Stimulated activated CD8-positive, alpha-beta memory T cell treated with anti-CD3 and anti-CD28 coated beads, Interleukin-15, amount 100 ng/mL, for 24 hours (primary cell): ENCODE measurements at places on chromosomes 12 and 14.

DNA sequence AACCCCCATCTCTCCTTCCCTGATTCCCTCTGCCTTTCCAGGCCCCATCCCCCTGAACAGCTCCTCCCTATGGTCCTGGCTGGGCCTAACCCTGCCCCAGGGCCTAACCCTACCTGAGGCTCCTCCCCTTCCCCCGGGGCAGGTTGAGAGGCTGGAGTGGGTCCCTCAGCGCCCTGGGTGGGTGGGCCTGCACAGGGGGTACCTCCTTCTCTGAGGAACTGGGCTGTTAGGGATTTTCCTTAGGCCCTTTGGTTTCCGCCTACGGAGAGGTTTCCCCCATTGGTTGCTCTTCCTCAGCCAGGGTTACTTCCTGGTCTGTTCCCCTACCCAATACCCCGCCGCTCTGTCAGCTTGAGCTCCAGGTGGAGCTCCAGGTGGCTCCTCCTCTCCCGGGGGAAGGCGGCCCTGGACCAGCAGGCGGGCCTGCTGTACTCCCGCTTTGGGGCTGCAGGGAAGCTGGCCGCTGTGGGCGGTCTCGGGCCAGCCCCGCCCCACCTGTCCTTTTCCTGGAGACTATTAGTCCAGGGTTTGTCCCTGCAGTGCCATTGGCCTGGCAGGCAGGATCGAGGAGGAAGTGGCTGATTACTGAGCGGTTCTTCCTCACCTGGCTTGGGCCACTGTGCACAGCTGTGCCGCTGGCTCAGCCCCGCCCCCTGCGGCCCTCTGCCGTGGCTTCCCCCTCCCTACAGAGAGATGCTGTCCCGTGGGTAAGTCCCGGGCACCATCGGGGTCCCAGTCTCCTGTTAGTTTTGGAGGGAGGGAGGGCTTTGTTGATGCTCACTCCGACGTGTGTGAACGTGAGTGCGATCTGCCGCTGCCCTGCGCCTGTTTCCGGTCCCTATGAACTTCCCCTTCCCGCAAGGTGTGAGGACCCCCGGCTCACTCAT lies 2.5 kb downstream of the C12orf57 start:
- no peak for DNase-seq

DNA sequence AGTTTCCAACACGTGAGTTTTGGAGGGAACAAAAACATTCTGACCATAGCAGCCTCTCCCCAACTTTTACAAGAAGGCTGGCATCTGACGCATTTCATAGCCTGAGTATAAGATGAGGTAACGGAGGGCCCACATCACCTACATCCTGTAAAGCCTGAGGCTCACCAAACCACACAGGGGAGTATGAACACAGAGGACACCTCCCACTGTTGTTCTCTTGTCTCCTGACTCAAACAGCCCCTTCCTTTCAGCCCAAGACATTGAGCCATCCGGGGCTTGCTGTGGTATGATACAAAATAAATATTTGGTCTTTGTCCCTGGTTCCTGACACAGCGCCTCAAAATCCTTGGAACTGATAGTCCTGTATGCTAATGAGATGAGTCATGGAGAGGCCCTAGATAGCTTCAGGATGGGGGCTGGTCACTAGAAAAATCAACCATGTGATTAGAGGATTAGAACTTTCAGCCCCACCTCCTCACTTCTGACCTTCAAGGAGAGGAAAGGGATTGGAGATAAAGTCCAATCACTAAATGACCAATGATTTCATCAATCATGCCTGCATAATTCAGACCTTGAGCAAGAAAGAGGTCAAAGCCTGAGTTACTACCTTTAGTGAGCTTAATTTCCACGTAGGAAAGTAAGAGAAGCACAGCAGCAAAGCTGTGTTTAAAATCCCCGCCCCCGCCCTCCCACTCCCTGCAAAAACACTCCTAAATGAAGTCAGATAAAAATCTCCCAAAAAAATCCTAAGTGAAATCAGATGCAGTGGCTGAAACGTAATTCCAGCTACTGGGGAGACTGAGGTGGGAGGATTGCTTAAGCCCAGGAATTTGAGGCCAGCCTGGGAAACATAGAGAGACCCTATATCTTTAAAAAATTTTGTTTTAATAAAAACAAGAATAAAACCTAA lies 236.4 kb downstream of the PCNX1 start:
- DNase-seq, result no peak

- DNase-seq, result no peak
Measured at GRCh38 chr14:68476212-68477109, 316.4 kb downstream of the ZFP36L1 start.

- no peak for DNase-seq
Measured at GRCh38 chr14:102908766-102909455, 13.6 kb upstream of the AMN start.

- DNase-seq, result no peak
Measured at GRCh38 chr12:111174251-111174960, 194.5 kb downstream of the PHETA1 start.

DNA sequence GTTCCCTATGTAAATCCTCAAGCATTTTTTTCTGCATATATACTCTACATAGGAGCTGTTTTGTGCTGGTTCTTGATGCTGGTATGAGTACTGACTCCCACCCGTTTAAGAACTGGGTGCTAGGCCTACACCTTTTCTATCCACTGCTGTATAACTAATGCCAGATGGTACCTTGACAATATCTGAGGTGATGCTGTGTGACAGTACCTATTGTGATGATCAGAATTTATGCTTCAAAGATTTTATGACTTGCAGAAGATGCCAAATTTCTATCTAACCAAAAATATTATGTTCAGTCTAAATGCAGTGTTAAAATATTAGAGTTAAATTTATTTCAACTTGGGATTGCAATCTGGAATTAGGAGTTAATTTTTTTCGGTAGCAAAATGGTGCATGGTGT lies 272.3 kb upstream of the NOVA1 start:
- no peak for DNase-seq

GRCh38 chr12:6845395-6845794 lies 4.7 kb downstream of the GNB3 start:
- DNase-seq, result no peak

DNA sequence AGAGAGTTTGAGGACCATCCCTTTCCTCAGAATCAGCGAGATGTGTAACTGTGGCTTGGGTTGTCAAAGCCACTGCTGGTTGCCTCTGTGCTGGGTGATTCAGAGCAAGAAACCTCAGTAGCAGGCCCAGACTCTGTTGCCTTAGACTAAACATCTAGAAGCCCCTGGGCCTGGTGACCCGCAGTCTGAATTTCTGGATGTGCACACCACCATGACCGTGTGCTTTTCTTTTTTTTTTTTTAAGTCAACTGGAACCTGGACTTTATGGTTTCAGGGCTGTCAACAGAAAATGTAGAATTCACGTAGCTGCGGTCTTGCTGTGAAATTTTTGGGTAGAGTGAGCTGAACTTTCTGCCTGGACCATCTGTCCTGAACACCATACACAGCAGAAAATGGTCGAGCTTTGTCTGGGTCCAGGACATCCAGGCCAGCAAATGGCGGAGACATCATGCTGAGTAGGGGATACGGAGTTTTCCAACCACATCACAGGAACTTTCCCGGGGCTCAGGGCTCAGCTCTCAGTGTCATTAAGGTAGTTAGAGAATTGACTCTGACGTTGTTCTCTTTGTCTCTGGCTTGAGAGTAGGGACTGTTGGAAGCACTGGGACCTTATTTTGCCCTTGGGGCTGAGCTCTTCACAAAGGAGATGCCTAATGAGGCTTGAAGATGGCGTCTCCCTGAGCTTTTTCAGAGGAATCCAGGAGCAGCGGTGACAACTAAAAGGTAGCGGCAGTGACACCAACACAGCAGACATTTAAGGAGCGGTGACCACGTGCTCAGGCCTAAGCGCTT lies 23.0 kb upstream of the BATF start:
- DNase-seq, result no peak

GRCh38 chr14:51789596-51789995 lies 70.8 kb upstream of the GNG2 start:
- DNase-seq, result no peak

GRCh38 chr12:65123435-65124063 lies 2.4 kb upstream of the WIF1 start:
- no peak for DNase-seq

DNA sequence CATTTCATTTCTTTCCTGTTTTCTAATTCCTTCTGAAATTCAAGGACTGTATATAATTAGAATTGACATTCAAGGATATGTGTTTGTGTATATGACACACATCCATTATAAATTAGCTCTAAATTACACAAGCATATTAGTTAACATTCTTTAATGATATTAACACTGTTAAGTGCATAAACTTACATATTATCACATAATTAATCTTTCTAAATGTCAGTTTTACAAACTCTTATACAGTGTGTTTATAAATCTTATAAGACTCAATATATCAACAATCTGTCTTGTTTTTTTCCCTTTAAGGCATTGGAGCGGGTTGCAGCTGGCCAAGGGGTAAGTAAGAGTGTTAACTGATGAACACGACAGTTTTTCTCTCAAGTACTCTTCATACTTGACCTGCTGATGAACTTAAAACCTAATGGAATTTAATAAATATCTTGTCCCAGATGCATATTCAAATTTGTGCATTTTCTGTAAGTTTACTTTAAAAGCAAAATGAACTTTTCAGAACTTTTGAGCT lies 76.1 kb downstream of the METTL25 start:
- no peak for DNase-seq

DNA sequence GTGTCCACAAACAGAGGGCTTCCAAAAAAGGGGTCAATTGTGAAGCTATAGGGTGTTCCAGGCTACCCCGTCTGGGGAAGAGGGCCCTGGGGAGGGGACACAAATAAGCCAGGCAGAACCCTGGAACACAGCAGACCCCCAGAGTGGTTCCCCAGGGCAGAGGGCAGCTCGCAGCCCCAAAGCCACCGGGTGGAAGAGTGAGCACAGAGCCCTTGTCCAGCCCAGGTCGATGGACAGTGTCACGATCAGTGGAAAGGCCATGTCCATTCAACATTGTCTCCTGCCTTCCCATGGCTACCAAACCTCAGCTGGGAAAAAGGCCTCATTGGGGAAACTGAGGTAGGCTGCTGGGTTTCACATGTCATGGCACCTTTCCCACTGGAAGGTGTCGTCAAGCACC lies 131.4 kb downstream of the DICER1 start:
- no peak for DNase-seq

DNA sequence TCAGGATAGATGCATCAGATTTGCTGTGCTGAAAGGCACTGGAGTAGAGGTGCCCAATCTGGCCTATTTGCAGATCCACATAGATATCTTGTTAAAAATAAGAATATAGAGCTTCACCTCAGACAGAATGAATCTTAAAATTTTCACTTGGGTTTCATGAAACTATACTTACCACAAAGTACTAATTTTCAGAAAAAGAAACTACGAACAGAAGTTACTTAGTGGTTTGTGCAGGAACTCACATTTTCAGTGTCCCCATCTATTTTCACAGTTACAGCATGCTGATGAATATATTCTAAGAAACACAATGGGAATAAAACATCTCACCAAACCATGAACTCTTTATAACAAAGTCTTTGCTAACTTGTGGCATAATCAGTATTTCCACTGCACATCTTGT lies 449.4 kb downstream of the RERGL start:
- no peak for DNase-seq

- DNase-seq, result no peak
Measured at GRCh38 chr14:89504602-89505313, 87.7 kb upstream of the FOXN3 start.

GRCh38 chr14:26597071-26597588 lies 703 bp downstream of the NOVA1 start:
- no peak for DNase-seq

GRCh38 chr14:76814726-76815645 lies 2.3 kb upstream of the ANGEL1 start:
- no peak for DNase-seq

DNA sequence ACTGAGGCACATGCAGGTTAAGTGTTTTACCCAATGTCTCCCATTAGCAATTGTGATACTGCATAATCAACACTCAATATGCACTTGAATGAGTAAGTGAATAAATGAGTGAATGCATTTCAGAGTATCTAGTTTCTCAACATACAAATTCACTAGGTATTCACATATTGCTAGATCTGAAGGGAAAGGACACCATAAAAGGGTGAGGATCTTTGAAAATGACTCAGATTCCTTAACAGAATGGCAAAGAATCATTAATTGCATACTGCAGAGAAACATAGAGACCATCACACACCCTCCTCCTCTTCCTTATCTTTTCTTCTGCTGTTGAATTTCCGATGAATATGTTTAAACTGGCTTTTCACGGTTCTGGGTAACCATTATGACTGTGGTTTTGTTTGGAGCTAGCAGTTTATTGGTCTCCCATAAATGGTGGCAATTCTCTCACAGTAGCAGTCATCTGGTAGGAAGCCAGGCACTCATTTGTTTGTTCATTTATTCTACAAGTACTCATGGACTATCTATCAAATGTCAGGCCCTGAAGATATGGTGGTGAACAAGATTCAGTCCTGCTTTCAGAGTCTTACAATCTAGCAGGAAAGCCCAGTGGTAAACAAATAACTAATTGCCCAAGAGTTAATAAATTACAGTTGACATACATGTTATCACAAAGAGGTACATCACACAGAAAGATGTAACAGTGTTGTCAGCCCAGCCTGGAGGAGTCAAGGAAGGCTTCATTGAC lies 70.2 kb downstream of the LLPH start:
- DNase-seq, result no peak

DNA sequence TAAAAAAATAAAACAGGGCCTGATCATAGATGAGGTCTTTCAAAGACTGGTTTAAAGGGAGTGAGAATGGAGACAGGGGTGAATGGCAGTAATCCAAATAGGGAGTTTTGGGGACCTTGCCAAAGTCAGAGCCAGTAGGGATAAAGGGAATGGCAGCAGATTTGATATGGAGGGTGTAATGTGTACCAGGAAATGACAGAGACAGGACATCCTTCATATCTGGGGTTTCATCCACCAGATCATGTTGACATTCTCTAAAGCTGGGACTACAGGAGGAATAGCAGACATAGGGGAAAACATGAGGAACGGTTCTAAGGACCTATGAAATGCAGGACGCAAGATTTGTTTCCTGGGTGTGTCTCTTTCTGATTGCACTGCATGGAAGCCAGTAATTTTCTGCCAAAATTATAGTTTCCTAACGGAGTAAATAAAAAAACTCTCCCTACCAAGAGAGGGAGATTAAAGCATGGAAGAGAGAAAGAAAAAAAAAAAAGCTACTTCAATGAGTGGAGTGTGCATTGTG lies 169.9 kb downstream of the PRKD1 start:
- no peak for DNase-seq

- DNase-seq, result no peak
Measured at GRCh38 chr12:55664826-55665225, 28.1 kb downstream of the OR10P1 start.
